ENCODE measurements at places on chromosomes 16 and 17.

GRCh38 chr16:11668623-11669379 lies 546 bp downstream of the SNN start:
- no peak for DNase-seq

DNA sequence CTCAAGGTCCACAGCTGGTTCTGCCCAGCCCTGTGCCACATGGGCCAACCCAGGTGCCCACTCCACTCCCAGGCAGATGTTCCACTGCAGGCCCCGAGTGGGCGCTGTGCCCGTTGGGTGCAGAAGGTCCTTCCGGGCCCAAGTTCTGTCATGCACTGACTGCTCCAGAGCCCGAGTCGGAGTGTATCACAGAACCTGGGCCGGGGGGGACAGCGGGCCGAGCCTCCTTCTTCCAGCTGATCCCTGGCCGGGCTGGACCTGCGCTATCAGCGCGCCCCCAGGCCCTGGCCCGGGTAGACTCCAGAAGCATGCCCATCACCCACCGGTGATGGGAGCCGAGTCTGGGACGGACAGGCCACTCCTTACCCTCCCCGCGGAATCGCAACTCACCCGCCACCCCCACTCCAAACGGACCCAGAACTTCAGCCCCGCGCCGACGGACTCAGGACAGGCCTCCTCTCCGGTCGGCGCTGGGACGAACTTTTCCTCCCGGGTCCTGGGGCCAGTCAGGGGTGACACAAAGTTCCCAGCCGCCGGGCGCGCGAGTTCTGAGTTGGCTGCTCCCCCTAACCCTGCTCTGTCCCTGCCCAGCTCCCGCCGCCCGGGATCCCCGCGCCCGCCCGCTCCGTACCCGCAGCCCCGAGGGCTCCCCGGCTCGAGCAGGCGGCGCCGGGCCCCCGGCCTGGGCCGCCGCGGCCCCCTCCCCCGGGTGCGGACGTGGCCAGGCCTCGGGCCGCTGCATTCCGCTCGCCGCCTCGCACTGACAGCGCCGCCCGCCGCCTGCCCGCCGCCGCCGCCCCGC lies at the start of gene COPZ2:
COPZ2 (minus strand) TSS at position 762 of the 802 bp plus-strand sequence; CDS start at position 742, 20 bp downstream.
- no peak for DNase-seq

GRCh38 chr17:78315355-78316114 lies 44.3 kb downstream of the SOCS3 start:
- no peak for DNase-seq

GRCh38 chr17:79330696-79331095 lies 256.1 kb downstream of the ENGASE start:
- no peak for DNase-seq

DNA sequence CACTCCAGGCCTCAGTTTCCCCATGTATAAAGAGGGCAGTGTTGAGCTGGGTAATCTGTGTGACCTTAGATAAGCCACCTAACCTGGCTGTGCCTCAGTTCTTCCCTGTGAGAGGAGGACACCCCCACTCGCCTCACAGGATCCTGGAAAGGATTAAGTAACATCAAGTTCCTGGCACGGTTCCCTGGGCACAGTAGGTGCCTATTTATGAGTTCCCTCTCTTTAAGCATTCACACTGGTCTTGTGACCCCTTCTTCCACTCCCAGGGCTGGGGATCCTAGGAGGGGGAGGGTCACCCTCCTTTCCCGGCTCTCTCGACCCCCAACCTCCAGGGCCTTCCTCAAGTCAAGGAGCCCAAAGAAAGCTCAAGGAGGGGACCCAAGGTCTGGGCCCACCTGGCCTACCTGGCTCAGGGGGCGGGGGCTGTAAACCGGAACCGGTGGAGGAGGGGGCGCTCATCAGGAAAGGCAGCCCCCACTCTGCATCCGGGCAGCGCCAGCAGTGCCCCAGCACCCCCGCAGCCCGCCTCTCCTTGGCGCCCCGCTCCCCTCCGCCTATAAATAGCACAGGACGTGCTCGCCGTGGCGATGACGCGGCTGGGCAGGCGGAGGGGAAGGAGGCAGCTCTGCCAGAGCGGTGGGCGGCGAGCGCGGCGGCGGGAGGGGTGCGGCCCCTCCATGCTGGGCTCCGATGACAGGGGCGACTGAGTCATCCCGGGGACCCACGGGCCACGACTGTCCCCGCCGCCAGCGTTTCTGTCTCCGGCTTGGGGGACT lies 9.4 kb downstream of the RPL19 start:
- DNase-seq, result peak; percentile 44

GRCh38 chr16:8928467-8928957 lies 35.2 kb downstream of the USP7 start:
- DNase-seq, result no peak

DNA sequence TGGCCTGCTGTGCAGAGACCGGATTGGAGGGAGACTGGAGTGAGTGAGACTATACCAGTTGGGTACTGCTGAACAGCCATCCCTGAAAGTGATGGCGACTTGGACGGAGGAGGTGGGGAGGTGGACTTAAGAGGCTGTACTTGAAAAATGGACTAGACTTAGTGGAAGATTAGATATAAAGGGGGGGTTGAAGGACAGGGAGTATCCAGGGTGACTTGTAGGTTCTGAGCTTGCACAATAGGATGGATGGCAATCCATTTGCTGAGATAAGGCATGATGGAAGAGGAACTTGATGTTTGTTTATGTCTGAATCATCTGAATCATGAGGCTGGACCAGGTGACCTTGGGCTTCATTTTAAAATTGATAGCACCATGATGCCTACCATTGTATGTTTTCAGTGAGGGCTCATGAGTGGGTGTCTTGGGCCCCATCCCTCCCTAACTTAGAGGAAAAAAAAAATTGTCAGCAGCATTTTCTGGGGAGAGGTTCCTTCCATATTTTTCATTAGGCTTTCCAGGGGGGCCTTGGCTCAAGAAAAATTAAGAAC lies 41.2 kb downstream of the PRKCA start:
- DNase-seq, result peak; percentile 19

DNA sequence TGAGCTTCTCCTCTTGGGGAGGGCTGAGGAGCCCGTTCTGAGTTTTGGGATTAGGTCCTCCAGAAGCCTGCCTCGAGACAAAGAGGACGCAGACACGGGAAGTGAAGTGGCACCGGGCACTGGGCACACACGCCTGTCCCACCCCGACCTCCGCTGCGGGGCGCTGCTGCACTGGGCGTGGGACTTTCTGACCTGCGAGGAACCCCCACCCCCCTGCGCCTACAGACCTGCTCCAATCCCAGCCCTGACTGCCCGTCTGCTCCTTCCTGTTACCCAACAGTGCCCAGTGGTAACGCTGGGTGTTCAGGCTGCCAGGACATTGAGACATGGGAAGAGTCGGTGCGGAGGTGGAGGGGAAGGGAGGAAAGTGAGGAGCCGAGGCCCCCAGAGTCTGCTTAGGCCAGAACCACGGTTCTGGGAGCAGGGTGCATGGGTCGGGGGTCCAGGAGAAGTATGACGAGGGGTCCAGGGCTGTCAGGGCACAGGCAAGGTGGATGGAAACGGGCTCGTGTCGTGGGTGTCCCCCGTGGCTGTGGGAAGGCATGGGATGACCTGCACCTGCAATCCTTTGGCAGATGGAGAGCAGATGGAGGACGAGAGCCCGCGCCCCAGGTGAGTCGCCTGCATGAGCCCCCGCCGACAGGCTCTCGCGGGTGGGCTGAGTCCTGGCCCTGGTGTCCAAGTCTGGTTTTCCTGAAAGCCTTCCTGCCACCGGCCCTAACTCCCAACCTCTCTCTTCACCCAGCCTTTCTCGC lies 112.0 kb upstream of the CREBBP start:
- no peak for DNase-seq

DNA sequence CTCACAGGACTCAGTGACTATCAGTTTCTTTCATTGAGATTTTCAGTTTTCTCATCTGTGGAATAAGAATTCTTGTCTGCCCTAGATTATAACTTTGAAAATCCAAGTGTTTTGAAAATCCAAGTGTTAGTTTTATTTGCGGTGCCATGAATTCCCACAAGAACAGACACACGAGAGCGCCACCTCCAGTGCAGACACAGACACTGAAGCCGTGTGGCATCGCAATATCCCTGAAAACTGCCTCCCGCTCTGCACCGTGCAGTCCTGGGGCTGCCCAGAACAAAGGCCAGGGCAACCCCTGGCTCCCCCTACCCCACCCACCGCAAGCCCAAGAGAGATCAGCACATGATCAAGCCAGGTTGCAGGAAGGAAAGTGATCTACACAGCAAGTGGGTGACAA lies 229.5 kb upstream of the ASIC2 start:
- no peak for DNase-seq

GRCh38 chr17:78142119-78142861 lies 3.9 kb upstream of the C17orf99 start:
- no peak for DNase-seq

GRCh38 chr17:3890878-3891219 lies 2.0 kb downstream of the CAMKK1 start:
- DNase-seq, result no peak

DNA sequence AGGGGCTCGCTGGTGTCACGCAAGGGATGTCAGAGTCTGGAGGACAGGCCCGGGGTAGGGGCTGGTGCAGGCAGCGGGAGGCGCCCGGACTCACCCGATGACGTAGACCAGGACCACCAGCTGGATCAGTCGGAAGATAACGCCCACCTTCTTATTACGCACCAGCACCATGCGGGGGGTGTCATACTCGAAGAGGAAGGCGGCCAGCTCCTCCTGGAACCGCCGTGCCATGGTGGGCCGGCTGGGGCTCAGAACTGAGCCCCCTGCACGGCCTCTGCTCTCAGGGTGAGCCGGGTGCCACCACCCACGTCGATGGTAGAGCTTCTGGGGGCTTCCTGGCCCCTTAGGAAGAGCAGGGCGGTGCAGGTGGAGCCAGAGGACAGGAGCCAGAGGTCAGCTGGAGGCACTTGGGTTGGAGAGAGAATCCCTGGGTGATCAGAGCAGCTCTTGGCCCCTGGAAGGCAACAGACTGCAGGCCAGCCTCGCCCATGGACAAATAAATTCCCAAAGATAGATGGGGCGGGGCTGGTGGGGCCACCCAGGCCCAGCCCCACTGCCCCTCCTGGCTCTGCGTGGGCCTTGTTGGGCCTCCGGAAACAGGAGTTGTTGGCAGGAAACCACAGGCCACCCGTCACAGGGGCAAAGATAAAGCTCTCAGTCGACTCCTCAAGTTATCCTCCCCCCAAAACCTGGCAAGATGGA lies at the start of gene P2RX1:
P2RX1 (minus strand) TSS at position 471 of the 702 bp plus-strand sequence; CDS start at position 231, 240 bp downstream.
- peak; percentile 58 for DNase-seq

- DNase-seq, result no peak
Observed at GRCh38 chr16:85314512-85314971, 202.3 kb upstream of the CIBAR2 start.

DNA sequence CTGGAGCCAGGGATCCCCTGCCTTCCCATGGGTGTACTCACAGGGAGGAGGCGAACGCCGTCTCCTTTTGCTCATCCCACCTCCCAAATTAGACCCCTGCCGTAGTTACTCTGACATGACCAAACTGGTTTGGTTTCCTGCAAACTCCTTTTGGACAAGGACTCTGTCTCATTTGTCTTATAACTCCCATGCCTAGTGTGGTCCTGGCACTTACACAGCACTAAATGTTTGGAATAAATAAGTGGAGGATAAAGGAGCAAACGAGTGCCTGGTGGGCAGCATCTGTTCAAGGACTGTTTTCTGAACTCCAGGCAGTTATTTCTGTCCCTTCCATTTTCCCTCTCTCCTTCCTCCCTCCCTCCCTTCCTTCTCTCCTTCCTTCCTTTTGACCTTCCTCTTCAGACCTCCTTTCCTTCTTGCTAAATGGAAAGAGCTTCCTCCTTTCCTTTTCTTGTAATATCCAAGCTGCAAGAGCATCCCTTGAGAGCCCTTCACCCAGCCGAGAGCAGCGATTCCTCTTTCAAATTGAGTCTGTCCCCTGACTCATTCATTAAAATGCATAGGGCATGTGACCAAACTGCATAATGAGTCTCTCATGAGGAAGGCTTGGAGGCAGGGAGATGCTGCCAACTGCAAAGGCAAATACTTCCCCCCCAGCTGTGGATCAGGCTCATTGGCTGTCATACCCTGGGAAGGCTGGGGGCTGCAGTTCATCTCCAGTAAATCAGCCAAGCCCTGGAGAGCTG lies 36.8 kb downstream of the CHD9 start:
- DNase-seq, result peak; percentile 58

DNA sequence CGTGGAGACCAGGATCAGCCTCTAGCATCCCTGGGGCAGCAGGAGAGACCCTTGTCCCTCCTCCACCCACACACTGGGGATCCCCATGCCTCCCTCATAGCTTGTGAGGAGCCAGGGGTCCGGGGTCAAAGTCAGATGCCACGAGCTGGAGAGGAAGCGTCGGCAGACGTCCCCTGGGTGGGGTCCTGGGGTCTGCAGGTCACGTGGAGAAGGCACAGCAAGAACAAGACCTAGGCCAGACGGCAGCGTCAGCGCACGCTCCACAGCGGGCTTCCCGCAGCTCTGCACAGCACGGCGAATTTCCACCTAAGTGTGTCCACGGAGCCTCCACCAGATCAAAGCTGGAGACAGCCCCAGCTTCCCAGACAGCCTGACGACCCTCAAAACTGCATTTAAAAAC lies 49.3 kb downstream of the SLC7A5 start:
- DNase-seq, result no peak

- DNase-seq, result no peak
Observed at GRCh38 chr16:56542039-56542438, 22.2 kb upstream of the BBS2 start.

DNA sequence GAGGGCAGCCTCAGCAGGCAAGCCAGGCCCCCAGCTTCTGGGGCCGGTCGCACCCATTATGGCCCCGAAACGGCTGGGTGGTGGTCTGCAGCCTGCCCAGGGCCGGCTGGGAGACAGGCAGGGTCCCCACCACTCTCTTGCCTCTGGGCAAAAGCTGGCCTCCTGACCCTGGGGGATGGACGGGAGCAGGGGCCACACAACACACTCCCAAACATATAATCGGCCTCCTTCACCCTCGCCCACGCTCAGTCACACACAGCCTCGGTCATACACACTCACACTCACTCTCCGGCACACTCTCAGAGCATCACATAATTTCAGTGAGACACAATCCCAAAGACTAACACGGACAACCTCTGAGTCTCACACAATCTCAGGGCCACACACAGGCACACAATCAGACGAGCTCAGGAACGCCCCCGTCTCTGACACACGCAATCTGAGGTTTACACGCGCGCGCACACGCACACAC lies 589 bp downstream of the PEMT start:
- DNase-seq, result no peak

DNA sequence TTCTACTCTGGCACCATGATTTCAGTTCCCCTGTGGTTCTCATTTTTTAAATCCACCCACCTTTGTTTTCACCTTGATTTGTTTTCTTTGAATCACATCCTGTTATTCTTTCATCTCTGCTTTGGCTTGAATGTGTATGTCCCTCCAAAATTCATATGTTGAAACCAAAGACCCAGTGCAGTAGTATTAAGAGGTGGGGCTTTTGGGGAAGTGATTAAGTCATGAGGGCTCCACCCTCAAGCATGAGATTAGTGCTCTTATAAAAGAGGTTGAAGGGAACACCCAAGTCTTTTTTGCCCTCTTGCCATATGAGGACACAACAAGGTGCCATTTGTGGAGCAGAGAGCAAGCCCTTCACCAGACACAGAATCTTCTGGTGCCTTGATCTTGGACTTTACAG lies 382.3 kb downstream of the SLC39A11 start:
- DNase-seq, result no peak

GRCh38 chr17:70804161-70804560 lies 634.8 kb downstream of the KCNJ2 start:
- DNase-seq, result no peak

All from AML-193 (cell line).